ENCODE measurements at places on chromosomes 11 and 22.

- H3K36me3 ChIP-seq: no peaks in the 10 kb centered on the region
- no peaks in the 10 kb centered on the region for H3K27me3 ChIP-seq
Measured at GRCh38 chr11:24181395-24182047, 315.3 kb upstream of the LUZP2 start.

- H3K4me3 ChIP-seq: no peak overlapping the region
- no peak overlapping the region for H3K27ac ChIP-seq
- no peak for DNase-seq
Measured at GRCh38 chr11:2577991-2578928, 121.5 kb downstream of the KCNQ1OT1 start.

- no peak overlapping the region for H3K4me3 ChIP-seq
- no peak for DNase-seq
- no peak overlapping the region for H3K27ac ChIP-seq
- H3K27me3 ChIP-seq: peaks cover 86% of the 10 kb centered on the region
- H3K4me1 ChIP-seq: no peaks in the 10 kb centered on the region
- H3K36me3 ChIP-seq: no peaks in the 10 kb centered on the region
Measured at GRCh38 chr11:31974366-31975136, 116.3 kb upstream of the RCN1 start.

DNA sequence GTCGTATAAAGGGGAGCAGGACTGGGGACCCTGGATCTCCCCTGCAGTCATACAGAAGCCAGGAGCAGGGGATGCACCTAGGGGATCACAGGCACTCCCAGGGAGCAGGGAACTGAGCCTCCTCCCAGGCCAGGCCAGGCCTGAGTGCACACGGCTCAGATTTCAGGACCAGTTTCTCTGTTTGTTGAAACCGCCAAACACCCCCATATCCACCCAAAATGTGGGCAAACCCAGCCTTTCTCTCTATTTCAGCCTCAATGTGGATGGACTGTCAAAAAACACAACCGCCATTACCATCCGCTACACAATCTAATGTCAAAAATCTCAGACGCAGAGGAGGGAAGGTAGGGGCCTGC lies 17.5 kb downstream of the MN1 start:
- H3K36me3 ChIP-seq: no peaks in the 10 kb centered on the region
- H3K4me3 ChIP-seq: no peak overlapping the region
- no peak for DNase-seq
- no peaks in the 10 kb centered on the region for H3K4me1 ChIP-seq
- H3K27me3 ChIP-seq: no peaks in the 10 kb centered on the region
- H3K27ac ChIP-seq: no peak overlapping the region

DNA sequence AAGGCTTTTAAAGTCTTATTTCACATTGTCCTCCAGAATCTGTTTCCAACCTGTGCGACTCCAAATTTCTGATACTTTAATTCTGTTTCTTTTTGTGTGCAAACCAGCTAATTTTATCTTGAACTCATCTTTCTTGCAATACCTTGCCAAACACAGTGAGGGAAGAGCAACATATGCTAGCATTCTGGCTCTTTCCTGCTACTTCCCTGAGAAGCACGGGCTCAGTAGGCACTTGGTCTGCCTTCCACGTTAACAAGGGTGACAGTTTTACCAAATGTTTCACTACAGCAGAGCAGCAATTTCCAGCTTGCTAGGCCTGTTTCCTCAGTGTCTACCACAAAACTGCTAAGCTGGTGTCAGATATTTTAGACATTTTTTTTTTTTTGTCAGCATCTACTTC lies 405.8 kb downstream of the NTM start:
- H3K36me3 ChIP-seq: no peaks in the 10 kb centered on the region
- no peak overlapping the region for H3K4me3 ChIP-seq
- peaks cover 74% of the 10 kb centered on the region for H3K27me3 ChIP-seq
- H3K27ac ChIP-seq: no peak overlapping the region
- DNase-seq: no peak
